Stimulated activated CD8-positive, alpha-beta memory T cell treated with anti-CD3 and anti-CD28 coated beads, Interleukin-15, amount 100 ng/mL, for 4 hours (primary cell): ENCODE measurements at places on chromosomes 12 and 14.

DNA sequence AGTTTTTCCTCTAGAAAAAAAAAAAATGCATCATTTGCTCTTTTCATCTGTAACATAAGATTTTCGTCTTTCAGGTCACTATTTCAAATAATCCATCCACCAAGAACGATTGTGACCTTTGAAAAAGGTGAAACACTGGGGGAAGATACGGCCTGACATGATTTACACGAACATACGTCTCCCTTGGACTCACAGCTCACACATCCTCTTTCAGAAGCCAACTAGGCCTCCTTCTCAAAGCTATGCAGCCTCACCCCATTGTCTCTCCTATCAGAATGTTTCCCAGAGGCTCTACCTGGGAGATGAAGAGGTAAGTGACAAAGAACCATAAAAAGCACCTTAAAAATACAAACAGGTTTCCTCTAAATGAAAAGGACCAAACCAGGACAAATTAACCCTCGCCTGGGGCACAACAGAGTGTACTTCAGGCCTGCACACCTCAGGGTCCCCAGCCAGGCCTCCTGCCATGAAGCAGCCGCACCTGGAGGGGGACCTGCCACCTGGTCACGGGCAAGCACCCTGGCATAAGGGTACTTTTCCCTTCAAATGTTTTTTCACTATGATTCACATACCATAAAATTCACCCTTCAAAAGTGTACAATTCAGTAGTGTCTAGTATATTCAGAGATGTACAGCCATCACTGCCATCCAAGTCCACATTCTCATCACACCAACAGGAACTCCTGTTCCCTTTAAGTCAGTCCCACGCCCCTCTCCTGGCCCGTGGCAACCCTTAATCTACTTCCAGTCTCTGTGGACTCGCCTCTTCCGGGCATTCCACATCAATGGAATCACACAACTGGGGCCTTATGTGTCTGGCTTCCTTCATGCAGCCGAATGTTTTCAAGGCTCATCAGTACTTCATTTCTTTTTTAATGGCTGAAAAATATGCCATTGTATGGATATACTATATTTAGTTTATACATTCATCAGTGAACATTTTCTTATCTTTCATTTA, 5.4 kb downstream of the SLC15A4 start:
- DNase-seq, result no peak

DNA sequence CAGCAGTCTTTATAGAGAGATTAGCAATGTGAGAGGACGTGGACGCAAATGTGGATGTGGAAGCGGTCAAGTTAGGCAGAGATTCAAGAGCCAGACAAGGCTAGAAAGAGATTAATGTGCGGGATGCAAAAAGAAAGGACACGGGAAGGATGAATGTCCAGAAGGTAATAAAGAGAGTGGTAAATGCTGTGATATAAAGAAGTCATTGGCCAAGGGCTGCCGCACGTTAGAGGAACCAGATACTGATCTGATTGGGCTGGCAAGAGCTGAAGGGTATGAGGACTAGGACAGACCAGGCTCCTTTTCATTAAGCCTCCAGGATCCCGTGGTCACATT, 59.5 kb downstream of the DHRS2 start:
- DNase-seq, result no peak

DNA sequence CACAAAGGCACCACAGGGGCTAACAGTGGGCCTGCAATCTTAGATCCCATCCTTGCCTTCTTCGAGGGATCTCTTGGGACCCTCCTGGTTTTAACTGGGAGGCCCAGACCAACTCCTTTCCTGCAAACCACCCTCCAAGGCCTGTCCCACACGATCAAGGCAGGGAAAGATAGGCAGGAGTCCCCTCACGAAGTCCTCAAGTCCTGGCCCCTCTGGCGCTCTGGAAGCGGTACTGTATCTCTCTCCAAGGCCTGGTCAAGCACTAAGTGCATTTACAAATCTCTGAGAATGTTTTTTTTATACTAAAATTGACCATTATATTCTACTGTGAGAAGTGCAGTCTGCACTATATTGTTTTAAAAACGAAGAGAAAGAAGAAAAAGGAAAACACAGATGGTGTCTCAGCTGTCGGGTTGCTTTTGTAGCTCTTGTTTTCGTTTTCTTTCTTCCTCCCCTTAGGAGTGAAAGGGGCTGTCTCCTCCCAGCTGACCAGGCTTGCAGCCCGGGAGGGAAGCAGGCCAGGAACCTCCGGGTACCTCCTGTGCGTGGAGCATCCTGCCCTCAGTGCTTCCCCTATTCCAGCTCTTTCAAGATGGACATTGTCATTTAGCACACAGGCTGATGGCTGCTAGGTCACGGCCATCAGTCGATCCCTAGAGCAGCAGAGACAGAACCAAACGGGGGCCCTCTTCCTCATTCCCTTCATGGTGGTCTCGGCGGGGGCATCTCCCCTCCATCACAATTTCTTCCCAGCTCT, 56.7 kb downstream of the FAM222A start:
- DNase-seq, result no peak

DNA sequence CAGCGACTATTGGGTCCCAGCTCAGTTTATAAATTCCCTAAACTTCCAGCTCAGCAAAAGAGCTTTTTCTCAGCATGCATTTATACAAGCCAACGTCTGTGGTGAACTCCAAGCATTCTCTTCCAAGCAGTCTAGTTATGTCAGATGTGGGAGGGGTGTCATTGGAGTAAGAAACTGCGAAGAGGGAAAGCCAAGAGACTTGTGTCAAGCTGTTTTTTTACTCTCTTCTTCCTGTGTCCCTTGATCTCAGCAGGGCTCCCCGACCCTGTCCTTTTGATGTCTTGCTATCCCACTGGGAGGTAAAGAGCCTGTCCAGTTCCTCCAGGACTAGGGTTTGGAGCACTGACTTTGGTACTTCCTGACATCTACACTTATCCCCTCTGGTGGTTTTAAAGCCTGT, 69.0 kb downstream of the PPM1H start:
- no peak for DNase-seq

GRCh38 chr12:115946867-115947695, 330.4 kb downstream of the MED13L start:
- DNase-seq, result no peak

GRCh38 chr14:54533100-54533499, 23.4 kb downstream of the CGRRF1 start:
- no peak for DNase-seq

- no peak for DNase-seq
These were observed 133.1 kb downstream of the LRIG3 start for GRCh38 chr12:58787021-58787760.

DNA sequence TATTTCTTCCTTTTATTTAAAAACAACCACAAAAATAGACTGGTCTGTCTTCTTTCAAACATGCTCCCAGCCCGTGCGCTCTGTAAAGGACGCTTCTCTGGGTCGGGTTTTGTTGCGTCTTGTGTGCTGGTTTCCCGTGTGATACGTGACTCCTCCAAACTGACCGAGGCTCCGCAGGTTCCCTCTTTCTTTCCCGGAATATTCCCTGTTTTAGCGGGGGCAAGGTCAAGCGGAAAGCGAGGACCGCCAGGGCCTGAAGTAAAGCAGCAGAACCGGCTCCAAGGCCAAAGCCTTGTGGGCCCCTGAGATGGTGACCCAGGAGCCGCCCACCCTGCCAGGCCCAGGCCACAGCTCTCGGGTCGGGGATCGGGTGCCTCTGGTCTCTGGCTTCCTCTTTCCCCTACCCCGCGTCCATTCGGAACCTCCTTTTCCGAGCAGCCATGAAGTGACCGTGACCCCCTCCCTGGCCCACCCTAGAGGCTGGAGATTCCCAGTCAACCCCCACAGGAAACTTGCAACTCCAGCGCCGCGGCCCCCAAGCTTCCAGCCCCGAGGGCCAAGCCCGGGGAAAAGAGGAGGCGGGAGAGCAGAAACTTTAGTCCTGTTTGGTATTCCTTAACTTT, 885 bp upstream of the HOXC10 start:
- DNase-seq, result no peak
